Left forelimb (tissue), 1 donor: ENCODE measurements at places on chromosomes 5 and 9.

DNA sequence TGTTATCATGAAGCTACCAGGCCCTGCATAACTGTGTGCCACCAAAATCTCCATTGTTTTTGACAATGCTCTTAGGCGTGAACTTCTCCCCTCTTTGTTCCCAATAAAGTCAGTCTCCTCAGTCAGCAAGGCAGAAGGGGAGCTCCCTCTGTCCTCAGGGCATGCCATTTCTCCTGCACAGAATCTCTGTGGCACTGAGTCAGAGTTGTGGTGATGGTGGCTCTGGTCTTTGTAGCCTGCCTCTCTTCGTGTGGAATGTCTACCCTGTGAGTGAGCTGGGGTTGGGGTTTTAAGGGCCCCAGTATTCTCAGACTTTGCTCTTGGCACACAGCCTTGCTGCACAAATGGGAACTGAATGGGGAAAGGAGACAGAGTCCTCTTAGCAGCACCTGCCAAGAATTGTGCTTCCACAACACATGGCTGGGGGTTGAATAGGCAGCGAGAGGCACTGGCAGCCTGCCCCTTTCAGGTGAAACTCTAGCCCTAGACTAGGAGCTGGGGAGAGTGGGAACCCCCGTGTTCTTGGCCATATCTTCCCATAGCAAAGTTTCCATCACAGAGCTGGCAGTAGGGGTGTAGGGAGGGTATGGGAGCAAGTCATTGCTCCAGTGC lies 146.6 kb downstream of the SH3GL2 start:
- DNase-seq: no peak

DNA sequence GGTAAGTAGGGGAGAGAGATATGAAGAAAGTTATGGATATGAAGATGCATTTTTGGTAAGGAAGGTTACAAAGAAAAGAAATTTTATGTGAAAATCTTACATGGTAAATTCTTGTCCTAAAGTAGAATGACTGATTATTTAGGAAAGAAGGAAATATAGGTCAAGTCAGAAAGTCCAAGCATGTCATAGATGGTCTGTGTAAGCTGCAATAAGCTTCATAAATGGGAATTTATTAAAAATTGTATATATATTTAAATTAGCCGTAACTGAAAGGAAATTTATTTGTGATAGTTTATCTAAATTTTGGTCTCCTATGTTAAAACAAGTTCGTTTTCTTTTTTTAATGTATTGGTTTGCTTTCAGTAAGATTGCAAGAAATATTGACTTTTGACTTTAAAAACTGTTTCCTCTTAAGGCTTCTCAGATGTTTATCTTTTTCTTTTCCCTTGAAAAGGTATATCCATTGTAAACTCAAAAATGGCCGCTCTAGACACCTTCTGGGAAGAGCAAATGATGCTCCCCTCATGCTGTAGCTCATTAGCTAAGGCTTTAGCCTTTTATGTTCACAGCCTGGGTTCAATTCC lies 46.8 kb upstream of the HAPLN1 start:
- no peak for DNase-seq

GRCh38 chr9:131470581-131470991 lies 32.1 kb upstream of the POMT1 start:
- DNase-seq: peak; percentile 58

- DNase-seq: no peak
These were observed 261.5 kb downstream of the CEMIP2 start for GRCh38 chr9:71506821-71507220.

GRCh38 chr9:109843641-109844040 lies 63.6 kb downstream of the PALM2AKAP2 start:
- peak; percentile 85 for DNase-seq

DNA sequence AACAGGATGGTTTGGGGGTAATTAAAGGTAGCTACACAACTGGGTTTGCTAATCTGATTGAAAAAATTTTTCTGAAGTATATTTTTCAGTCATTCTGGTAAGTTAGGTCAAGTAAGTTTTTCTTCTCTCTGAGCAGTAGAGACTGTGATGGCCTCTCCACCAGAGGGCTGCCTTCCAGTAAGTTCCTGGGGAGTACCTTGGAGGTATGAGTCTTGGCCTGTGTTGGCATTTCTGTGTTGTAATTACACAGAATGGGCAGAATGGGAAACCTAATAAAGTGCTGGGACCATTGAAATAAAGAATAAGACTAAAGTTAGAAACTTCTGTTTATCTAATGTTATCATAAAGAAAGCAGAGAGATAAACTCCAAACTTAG lies 430.8 kb downstream of the ARHGEF28 start:
- no peak for DNase-seq

- no peak for DNase-seq
These were observed 677 bp downstream of the MFAP3 start for GRCh38 chr5:154039458-154039829.

- DNase-seq: no peak
These were observed 59.6 kb downstream of the C9orf152 start for GRCh38 chr9:110148384-110148783.

DNA sequence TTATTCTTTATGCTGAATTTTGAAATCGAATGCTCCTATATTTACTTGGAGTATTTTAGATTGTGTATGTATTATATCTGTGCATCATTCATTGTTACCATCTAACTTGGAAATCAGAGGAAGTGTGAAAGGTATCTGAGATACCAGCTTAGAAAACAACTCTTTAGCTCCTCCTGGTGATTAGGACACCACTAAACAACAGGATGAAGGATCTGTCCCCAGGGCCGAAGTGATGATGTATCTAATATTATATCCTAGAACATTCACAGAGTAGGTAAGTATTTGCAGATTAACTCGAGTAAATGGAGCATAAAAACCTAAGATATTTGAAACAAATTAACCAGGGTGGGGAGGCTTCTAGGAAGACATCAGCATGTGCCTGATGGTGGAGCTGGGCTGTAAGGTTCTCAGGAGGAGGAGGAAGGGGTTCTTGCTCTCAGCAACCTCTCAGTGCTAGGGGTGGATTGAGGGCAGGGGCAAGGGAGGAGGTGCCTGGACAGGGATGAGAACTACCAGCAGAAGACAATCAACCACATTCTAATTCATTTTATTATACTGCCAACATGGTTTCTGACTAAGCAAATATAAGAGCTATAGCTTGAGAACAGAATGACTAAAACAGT lies 2.6 kb upstream of the NFIL3 start:
- no peak for DNase-seq

DNA sequence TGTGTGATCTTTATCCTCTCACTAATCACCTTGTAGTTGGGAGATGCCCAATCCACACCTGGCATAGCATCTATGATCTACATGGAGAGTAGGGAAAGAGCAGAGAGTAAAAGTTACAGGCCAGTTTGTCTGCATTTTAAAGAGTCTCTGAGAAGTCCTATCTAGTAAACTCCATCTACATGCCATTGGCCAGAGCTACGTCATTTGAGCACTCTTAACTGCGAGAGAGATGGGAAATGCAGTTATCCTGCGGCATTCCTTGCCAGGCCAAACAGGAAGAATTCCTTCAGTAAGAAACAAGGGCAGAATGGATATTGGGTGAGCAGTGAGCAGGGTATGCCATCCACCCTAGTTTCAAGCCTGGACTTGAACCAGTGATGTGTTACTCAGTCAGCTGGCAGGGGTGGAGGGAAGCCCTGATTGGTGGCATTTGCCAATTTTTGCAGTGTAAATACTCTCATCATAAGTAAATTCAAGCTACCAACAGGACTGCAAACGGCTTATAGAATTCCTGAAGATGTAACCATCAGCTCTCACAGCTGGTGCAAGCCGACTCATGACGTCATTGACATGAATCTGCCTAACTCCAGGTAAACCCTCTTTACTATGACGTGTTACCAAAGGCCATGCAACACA lies 156.8 kb upstream of the MSX2 start:
- no peak for DNase-seq

DNA sequence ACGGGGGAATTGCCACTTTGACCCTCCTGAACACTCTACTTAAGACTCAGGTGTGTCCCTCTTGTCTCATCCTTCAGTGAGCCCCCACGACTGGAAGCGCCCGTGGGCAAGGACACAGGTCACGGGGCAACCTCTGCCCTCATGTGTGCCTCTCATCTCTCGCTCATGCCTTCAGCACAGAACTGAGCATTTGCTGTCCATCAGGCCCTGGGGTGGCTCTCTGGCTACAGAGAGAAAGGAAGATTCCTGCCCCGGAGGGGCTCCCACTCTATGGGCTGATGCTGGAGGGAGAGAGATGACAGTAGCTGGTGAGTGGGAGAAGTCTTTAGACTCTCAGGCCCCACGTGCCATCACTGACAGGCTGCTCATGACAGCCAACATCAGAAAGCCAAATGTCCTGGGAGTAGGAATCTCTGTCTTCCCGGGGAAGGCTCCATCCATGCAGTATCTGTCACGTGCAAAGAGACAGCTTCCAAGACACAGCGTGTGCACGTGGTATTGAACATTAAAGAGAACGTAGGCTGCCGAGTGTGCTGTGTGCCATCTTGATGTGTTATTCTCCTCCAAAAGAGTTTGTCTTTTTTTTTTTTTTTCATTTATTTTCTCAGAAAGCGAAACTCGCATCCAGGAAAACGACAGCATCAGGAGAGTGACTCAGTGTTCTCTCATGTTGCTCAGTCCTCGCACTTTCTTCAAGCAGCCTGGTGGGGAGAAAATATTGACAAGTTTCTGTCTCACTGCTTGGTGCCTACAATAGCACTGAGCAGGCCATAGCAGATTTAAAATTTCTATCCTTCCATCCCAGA lies 190.5 kb downstream of the GAS1 start:
- DNase-seq: no peak

- no peak for DNase-seq
These were observed 123.4 kb downstream of the TMEM161B start for GRCh38 chr5:88145221-88145610.

GRCh38 chr9:87277346-87277745 lies 220.3 kb upstream of the DAPK1 start:
- no peak for DNase-seq
